Stimulated activated CD4-positive, alpha-beta T cell treated with anti-CD3 and anti-CD28 coated beads, Interleukin-1b, Interleukin-23, amount 100 ng/mL, for 1 hour (primary cell): ENCODE measurements at places on chromosomes 4 and X.

- DNase-seq = no peak
Measured at GRCh38 chr4:147916351-147916750, 184.5 kb downstream of the ARHGAP10 start.

GRCh38 chrX:100085846-100086245, 324.2 kb downstream of the PCDH19 start:
- no peak for DNase-seq

DNA sequence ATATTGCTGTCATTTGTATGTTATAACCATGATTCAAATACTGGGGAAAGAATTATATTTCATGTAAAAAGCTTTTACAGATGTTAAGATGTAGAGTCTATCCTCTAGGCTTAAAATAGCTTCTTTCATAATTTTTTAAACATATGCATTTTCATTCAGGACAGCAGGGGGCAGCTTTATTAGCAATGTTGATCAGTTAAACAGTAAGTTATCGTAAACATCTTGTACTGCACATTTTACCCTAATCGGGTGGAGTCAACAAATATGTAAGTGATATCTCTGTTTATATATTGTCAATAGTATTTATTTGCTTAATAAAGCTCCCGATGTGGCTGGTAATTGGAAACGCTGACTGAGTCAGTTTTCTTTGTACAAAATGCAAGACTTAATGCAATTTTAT, 142.5 kb upstream of the MED14 start:
- DNase-seq = no peak

- DNase-seq = no peak
Measured at GRCh38 chrX:4930426-4930825, 1217.0 kb upstream of the PRKX start.

DNA sequence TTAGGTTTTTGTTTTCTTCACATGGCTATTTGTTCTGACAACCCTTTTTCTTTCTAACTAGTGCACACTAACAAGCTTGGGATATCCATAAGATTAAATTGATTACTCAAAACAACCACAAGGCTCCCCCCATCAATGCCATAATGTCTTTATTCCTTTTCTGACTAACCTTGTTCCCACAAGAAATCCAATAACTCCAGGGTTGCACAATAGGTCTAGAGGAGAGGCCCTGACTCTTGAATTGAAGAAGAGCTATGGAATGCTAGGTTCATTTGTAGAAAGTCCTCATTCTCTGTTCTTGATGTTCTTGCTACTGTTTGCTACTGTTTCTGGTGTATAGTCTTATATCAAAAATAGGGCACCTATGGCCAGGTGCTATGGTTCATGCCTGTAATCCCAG, 71.0 kb downstream of the PRRG1 start:
- DNase-seq = no peak

- no peak for DNase-seq
Measured at GRCh38 chr4:70399319-70399718, 1.6 kb downstream of the OPRPN start.

DNA sequence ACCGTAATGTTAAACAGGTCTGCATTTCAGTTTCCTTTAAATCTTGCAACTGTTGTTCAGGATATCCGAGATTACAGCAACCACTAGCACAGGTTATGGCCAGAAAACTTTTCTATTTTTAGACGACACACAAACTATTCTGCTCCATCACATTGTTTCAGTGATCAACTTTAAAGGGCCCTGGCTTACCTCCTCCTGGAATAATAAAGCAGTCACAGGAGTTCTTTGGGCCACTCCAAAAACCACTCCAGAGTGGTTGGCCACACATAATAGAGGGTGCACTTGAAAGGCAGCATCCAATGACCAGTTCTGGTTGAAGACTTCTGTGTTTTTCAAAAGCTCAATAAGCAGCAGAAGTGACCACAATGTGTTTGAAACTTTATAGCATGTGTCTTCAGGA, 118.9 kb downstream of the RAB28 start:
- DNase-seq = no peak

DNA sequence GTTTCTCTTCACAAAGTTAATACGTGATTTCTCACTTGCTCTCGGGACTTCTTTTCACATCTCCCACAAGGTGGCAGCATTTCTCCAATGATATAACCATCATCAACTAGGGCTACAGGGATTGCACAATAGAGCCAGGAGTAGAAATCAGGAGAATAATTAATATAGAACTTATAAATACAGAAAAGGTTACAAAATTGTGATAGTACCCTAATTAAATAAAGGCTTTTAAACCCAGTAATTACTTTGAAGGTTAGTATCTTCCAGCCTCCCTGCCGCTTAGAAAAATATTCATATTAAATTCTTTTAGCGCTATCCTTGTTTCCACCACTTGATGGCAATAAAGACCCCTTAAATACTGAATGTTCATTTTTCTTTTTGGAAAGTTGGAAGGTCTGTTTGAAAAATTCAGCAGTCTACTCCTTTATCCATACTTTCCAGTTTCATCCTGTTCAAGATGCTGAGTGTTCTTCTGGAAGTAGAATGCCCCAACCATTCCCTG, 65.8 kb downstream of the RASGEF1B start:
- no peak for DNase-seq

DNA sequence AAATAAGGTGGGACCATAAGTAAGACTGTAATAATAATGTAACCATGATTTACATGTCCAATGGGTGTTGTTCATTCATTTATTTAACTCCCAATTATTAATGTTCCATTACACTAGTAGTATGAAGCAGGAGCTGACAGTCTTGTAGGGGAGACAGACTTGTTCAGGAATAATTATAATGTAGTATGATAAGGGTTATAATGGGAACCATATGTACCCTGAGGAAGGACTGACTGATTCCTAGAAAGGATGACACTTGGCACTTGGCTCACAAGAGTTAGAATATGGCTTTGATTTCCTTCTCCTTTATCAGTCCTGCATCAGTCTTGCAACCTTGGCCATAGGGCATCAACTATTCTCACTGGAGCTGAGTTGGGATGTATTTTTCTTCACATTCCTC, 24.2 kb downstream of the PCDH7 start:
- DNase-seq = no peak

- DNase-seq = no peak
Measured at GRCh38 chr4:20538905-20539304, 161.4 kb upstream of the PACRGL start.

DNA sequence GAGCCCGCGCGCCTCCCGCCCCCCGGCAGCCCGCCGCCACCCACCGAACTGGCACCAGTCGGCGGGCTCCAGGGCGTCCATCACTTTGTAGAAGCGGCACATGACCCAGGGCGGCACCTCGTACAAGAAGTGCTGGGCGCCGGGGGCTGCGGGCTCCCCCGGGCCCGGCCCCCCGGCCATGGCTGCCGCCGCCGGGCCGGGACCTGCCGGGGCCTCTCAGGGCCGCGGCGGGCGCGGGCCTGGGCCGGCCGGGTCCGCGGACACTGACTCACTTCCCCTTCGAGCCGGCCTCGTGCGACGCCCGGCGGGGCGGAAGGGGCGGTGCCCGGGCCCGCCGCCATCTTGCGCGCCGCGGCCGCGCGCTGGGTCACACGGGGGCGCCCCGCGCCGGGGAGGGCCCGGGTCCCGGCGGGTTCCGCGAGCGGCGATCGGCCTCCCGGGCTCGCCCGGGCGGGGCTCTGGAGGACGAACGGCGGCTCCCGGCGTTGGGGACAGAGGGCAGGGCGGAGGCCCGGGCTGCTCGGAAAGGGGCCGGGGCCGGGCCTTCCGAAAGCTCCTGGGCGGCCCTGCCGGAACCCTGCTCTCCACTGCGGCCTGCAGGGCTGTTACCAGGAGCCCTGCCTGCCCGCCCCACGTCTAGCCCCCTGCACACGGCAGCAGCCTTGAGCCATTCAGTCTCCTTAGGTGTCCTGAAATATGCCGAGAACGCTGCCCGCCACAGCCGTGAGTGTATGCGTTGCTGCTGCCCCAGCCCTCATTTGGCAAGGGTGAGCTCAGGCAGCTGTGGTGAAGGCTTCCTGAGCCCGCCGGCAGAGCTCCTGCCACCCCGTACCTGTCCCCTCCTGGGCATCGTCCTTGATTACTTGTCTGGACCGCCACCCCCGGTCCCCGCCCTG, at the start of gene IRAK1:
IRAK1 (minus strand) TSS at position 270 of the 896 bp plus-strand sequence; CDS start at position 180, 90 bp downstream.
- peak; percentile 30 for DNase-seq

DNA sequence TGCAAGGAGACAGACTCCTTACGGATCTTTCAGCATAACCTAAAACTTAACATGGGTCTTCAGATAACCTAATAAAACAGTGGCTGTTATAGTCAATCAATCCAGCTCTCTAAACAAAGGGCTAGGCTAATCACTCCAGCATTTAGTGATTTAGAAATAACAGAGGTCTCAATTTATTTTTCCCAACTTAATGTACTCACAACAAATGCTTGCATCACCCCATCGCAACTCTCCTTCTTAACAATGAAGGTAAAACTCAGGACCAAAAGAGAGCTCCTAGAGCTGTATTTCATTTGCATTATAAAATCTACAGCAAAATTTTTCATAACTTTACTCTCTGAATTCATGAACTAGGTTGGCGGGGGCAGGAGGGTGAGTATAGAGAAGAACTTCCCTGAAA, 1.1 kb downstream of the LIN54 start:
- DNase-seq = no peak

GRCh38 chr4:4734425-4734824, 125.0 kb upstream of the MSX1 start:
- DNase-seq = no peak

DNA sequence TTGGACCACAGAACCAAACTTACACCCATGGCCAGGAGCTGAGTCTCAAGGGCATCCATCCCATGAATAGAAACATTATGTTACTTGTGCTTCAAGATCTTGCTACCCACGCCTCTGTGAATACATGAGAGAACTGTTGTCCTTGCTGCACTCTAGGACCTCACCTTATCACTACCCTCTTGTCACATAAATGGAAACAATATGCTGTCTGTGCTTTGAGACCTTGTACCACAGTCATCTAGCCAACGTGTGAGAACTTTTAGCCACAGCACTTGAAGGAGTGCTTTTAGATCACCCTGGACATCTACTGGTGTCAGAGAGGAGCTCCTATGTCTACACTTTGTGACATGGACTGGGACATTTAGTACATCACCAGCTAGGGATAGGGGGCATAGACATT, 30.7 kb upstream of the HUWE1 start:
- no peak for DNase-seq

DNA sequence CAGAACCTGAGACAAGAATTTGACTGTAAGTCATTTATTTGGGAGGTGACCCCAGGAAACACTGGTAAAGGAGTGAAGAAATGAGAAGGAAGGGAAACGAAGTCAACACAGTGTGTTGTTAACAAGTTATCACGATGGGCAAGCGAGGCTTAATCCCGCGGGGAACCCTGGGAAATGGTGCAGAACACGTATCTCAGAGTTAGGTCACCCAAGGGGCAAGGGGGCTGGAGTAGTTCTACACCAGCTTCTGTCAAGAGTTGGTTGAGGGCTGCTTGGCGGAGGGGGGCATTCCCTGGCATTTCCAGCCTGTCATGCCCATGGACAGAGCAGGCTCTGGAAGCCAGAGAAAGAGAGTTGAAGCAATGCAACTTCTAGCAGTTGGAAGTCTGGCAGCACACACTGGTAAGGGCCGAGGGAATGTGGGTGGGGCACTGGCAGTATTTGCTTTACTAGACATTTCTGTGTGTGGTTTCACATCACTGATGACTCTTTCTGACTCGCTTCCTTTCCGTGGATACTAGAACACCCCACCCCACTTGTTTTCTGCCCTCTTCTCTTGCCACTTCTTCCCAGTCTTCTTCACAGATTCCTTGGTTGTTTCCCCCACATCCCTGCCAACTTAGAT, 52.2 kb upstream of the ADGRG2 start:
- no peak for DNase-seq

- DNase-seq = no peak
Measured at GRCh38 chrX:153953892-153954557, 9.6 kb upstream of the RENBP start.

DNA sequence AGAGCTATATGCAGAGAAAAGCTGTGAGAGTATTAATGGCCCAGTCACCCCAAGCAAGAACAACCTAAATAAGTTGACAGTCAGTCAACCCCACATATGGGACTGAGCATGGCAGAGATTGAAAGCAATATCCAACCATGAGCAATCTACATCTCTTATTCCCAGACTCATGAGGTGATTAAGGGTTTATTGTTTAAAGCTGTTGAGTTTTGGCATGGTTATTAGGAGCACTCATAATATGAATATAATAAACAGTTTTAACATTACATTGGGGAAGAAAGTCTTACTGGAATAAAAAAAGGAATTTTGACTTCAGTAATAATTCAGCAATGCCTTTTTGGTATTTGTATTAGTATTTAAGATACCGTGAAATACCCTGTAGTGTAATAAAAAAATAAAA, 1627.4 kb downstream of the STIM2 start:
- no peak for DNase-seq

DNA sequence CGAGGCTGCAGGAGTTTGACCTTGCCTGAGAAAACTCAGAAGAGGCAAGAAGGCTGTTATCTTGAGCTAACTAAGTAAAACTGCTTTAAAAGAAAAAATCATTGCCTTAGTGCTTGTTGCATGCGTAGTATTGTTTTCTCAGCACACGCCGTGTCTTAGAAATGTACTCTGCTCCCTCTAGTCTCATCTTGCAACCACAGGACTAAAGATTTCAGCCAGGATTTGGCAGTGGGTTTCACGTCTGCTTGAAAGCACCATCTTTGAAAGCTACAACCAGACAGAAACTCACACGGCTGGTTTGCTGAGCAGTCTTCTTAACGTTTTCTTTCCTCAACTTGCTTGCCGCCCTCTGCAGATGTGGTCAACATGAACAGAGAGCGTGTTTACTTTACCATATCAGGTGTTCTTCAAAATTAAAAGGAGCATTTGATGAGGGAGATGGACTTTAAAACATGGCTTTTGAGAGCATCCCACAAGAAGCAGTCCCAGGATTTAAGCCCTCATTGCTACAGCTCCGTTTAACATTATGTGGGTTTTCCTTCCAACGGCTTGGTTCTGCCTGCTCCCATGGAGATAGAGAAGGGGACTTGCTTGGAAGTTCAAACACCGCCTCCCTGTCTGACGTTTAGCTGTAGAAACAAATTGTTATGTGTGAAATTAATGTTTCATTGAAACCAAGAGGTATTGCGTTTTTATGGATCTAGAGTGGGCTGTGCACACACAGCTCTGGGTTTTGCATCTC, 3.4 kb downstream of the SORCS2 start:
- no peak for DNase-seq

- DNase-seq = no peak
Measured at GRCh38 chrX:37509349-37509748, 62.1 kb upstream of the LANCL3 start.
